ENCODE measurements at places on chromosomes 2 and 18.

DNA sequence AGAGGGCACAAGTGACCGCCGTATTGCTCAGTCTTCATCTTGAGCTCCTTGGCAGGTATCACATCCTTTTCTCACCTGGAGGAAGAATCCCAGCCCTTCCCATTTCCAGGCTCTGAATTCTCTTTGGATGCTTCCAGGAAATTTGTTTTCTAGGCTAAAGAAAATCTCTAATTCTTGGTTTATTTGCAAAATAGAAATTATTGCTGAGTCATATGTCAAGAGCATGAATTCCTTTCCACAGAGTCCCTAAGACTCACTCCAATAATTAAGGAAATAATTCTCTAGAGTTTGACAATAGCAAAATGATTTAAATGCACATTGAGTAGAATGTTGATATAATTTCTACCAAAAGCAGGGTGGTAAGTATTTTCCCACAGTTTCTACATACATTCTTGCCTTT lies 16.3 kb upstream of the CCDC68 start:
- no peak for DNase-seq

DNA sequence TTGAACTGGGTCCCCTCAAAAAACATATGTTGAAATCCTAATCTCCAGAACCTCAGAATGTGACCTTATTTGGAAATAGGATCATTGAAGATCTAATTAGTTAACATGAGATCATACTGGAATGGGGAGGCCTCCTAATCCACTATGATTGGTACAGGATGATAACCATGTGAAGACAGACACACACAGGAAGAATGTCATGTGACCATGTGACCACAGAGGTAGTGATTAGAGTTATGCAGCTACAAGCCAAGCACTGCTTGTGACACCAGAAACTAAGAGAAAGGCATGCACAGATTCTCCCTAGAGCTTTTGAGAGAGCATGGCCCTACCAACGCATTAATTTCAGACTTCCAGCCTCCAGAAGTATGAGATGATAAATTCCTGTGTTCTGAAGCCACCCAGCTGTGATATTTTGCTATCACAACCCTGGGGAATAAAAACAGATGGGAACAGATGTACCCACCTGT lies 47.0 kb upstream of the TGIF1 start:
- DNase-seq = no peak

- no peak for DNase-seq
Observed at GRCh38 chr2:242022550-242023290, 153.2 kb downstream of the RTP5 start.

GRCh38 chr2:24721470-24721869 lies 71.7 kb downstream of the PTRHD1 start:
- no peak for DNase-seq

DNA sequence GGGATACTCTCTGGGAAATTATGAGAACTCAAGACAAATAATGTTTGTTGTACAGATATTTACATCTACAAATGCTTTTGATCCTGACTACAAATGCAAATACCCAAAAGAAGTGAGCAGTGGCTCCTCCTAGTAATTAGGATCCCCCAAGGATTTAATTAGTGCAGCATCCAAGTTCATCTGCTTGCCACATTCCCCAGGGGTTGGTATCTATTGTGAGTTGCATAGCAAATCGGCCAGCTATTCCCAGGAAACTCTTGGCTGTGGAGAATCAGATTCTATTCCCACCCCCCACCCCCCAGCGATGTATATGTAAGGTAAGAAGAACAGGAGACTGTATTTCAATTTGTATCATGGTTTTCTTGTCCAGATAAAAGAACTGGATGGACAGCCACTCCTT lies 725.1 kb upstream of the CDH7 start:
- no peak for DNase-seq

DNA sequence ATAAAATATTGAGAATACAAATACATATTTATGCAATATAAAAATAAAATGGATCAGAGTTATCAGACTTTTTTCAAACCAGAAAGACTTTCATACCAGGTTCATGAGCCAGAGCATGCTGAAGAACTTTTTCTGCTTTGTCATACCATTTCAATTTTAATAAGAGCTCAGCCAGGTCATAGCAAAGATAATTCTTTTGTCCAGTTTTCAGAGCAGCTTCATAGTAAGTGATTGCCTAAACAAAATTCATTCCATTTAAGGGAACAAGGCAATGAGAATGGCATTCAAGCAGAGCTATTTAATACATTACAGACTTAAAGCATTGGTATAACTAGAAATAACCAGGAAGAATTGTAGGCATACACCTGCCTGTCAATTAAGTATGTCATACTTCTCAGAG lies 42.3 kb downstream of the TTC21B start:
- DNase-seq = no peak

DNA sequence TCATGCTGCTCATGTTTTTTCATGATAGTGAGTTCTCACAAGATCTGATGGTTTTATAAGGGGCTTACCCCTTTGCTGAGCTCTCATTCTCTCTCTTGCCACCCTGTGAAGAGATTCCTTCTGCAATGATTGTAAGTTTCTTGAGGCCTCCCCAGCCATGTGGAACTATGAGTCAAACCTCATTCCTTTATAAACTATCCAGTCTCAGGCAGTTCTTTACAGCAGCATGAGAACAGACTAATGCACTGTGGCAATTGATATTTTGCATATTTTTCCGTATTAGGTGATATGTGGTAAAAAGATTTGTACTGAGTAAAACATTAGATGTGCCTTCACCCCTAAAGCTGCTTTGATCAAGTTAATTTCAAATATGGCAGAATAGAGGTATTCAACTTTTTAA lies 48.8 kb downstream of the RAB27B start:
- DNase-seq = no peak

DNA sequence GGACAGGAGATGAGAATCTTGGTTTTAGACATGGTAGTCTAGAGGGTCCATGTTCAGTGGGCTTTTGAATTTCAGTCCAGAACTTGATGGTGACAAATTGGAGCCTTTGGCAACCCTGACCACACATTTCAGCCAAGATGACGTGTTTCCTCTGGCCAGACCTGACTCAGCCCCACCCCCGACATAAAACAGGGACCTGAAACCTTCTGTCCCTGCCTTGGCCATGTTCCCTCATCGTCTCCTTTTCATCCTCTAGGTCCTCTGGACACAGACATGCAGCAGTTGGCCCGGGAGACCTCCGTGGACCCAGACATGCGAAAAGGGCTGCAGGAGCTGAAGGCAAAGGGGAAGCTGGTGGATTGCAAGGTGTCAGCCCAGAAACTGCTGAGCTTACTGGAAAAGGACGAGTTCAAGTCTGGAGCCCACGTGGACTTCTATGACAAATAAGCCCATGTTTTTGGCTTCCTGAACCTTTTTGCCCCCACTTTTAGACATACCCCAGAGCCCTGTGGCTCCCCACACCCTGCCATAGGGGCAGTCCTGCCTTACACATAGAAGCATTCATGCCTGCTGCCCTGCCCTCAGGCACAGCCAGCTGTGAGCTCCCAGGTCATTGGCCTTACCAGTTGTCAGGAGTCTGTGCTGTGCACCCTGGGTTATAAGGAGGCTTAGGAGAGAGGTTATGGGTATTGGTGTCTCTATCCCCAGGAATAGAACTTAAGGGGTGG lies 4.0 kb downstream of the SPR start:
- DNase-seq = no peak

DNA sequence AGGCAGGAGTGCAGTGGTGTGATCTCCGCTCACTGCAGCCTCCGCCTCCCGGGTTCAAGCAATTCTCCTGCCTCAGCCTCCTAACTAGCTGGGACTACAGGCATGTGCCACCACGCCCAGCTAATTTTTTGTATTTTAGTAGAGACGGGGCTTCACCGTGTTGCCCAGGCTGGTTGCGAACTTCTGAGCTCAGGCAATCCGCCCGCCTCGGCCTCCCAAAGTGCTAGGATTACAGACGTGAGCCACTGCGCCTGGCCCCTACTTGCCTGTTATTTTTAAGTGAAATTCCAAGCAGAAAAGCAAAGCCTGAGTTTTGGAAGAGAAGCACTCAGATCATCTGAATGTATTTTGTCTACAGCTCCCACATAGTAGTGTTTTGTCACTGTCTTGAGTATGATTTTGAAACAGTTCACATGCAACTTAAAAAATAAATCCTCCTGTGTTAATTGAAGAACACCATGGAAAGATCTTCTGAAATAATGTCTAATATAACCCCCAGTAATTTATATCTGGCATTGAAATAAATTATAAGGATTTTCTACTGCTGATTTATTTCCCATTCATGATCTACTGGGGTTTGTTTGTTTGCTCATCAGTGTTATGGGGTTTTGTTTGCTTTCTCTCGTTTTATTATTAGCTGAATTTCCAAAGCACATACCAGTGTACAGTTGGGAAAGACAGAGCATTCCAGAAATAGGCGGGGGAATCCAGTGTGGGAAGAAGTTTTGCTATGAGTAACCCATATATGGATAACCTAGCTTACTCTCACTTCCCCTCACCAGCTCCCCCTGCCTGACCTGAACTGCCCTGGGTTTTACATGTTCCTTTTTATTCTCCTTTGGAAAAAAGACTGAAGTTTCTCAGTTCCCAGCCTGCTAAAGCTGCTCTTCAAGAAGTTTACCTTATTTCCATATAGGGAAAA lies 80.1 kb upstream of the MAP3K20 start:
- no peak for DNase-seq

DNA sequence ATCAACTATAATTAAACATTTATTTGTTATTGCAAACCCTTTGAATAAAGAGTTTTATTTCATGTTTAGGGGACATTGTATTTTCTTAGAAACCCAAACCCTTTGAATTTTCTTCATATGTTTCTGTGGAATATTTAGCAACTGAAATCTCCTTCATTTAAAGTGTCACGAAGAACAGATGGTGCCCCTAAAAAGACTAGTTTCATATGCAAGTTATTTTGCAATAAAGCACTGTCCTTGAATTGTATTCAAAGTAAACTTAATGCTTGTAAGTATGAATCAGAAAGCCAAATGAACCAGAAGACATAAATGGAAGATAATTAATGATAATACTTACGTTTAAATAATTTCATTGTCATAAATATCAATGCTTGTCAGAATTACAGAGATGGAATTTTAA lies 151.9 kb upstream of the CWC22 start:
- DNase-seq = no peak

DNA sequence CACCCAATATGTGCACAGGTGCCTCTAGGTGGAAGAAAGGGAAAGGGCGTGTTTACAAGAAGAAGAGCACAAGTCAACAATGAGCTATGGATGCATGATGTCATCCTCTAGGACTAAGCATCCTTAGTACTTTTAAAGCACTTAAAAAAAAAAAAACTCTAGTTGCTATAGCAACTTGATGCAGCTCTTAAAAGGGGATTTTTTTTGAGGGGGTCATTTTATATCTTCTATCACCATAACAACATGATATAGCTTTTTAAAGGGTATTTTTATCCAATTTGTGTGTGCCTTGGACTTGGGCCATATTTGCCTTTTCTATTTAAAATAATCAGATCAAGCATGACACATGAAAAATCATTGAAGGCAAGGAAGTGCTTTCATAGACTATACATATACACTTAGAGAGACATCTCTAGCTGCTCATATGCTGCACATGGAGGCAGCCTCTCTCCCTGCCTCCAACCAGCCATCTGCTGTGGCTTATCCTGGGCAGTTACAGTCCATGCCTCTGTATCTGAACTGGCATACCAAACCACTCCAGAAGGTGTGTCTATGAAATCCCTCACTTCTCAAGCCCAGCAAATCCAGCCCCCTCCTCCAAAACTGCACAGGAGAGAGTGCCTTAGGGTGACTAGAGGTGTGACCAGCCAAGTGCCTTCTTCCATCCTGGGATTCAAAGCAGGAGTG lies 165.4 kb downstream of the MSH2 start:
- DNase-seq = no peak

DNA sequence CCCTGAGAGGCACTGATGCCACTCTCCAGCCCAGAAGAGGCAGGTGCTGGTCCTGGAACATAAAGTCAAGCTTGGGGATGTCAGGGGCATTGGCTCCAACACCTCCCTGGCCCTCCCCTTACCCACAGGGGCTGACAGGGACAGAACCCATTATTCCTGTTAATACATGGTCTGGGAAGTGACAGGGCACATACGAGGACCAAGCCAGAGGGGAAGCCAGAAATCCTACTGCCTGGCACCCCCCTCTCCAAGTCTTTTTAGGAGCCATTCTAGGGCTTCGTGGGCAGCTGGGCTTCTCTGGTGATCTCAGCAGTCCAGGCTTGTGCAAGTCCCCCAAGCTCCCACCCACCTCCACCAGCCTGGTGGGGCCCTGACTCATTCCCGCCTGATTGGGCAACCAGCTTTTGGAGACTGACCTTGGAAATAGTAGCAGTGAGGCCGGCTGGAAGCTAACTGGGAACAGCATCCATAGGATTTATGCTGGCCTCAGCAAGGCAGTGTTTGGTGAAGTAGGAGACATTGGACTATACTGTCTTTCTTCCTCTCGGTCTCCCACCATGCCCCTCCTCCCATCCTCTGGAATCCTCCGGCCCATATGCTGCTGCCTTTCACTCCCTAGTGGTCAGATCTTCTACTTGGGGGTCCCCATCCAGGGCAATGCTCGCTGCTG lies 86.4 kb upstream of the HK2 start:
- DNase-seq = no peak

DNA sequence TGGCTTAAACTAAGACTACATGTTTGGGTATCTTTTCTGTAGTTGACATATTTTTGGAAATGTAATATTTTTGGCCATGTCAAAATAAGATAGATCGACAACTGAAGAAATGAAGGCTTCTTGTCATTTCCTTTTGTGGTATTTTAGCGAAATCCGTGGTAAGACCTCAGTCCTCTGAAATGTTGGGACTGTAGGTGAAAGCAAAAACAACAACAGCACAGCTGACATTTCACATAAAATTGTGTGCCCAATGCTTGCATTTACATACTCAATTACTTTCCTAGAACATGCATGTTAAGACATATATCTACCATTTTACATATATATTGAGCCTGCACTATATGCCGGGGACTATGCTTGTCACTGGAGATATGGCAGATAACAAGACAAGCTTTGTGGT lies 50.2 kb downstream of the SPP2 start:
- no peak for DNase-seq

- DNase-seq = no peak
Observed at GRCh38 chr2:138430181-138430580, 71.4 kb upstream of the SPOPL start.
